ENCODE measurements at places on chromosomes 7 and 10. TPM values are rescaled to one million over a fixed set of nuclear protein-coding genes. Genes with fewer than 3 reads are reported as not detected.

- no peak for DNase-seq
Measured at GRCh38 chr7:27091105-27091504, 4.7 kb downstream of the HOXA1 start.

- no peak for DNase-seq
Measured at GRCh38 chr10:58064714-58065528, 202.8 kb downstream of the IPMK start.

DNA sequence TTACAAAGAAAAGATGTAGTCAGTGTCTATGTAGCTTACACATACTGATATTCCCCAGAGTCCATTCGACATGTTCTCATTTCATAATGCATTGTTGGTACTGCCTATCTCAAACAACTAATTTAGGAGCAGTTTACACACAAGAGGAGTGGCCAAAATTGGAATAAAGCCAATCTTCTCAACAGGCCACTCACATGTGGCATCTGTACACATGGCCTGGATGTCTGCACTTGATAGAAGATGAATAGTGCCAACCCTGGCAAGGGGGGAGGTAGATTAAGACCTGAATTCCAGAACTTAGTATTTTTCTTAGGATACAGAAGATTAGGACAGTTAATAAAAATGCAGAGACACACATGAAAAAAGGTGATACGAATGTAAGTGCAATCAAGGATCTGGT is 125.3 kb upstream of the STARD3NL start:
- DNase-seq, result no peak

GRCh38 chr7:94882891-94883290 is 24.5 kb upstream of the PPP1R9A start:
- DNase-seq, result no peak

DNA sequence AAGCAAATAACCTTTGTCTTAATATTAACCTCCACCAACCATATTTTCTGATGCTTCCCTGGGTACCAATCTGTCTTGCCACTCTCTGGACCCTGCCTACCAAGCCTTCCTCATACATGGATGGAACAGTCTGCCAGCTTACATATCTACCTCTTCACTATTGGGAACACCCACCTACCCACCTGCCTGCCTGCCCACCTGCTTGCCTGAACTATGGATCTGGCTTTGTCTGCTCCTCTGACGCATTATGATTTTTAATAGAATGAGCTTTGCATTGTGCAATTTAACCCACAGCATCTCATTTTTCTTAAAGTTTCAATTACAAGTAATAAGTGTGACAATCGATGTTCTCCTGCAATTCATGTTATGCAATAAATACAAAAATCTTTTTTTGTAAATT is 137.9 kb upstream of the LSM8 start:
- no peak for DNase-seq

The PTPRN2 gene
- total RNA-seq, result 4.5 TPM
